Articular chondrocyte of knee joint (primary cell): ENCODE measurements at places on chromosomes 16 and 17. TPM values are rescaled to one million over a fixed set of nuclear protein-coding genes. Genes with fewer than 3 reads are reported as not detected.

The HMOX2 gene
- 29.3 and 34.8 TPM in 2 replicates for total RNA-seq

The COL1A1 gene
- 1,350 and 1,566 TPM in 2 replicates for total RNA-seq

The GRAPL gene
- total RNA-seq = not detected in 2 replicates

The SULT1A2 gene
- total RNA-seq = 0.13 and 0.65 TPM in 2 replicates

The DBF4B gene
- 3.5 and 4.4 TPM in 2 replicates for total RNA-seq

The ZNF23 gene
- 10.8 and 11.1 TPM in 2 replicates for total RNA-seq

The KRT40 gene
- total RNA-seq = not detected in 2 replicates

The UQCRC2 gene
- 161 and 171 TPM in 2 replicates for total RNA-seq

The PKMYT1 gene
- total RNA-seq = 4.8 and 6.4 TPM in 2 replicates

The COTL1 gene
- 180 and 195 TPM in 2 replicates for total RNA-seq

The SLC5A10 gene
- total RNA-seq = under 0.01 TPM in 1 of 2 replicates, not detected in the other

The SLC4A1 gene
- total RNA-seq = not detected in 2 replicates

The KCNH4 gene
- total RNA-seq = under 0.01 TPM in 1 of 2 replicates, not detected in the other

The ZFHX3 gene
- total RNA-seq = 15.9 and 17.0 TPM in 2 replicates

The CDRT15 gene
- not detected in 2 replicates for total RNA-seq

The NACA2 gene
- total RNA-seq = 0.13 and 0.22 TPM in 2 replicates

The CDRT4 gene
- total RNA-seq = 6.3 and 11.2 TPM in 2 replicates

The GAST gene
- not detected in 2 replicates for total RNA-seq

The SLC35G3 gene
- not detected in 2 replicates for total RNA-seq

The MMP25 gene
- not detected in 2 replicates for total RNA-seq
